Chondrocyte (in vitro differentiated cells): ENCODE measurements at places on chromosomes 13 and 19. TPM values are rescaled to one million over a fixed set of nuclear protein-coding genes. Genes with fewer than 3 reads are reported as not detected.

ZNF773 gene
- 8.7 to 10.1 TPM (median 9.0 TPM) in 3 replicates for total RNA-seq

FXYD7 gene
- total RNA-seq, result not detected in 3 replicates

UNC13A gene
- total RNA-seq, result 2.0 to 3.9 TPM (median 2.1 TPM) in 3 replicates

DNAAF3 gene
- total RNA-seq, result 0.90 to 2.2 TPM (median 1.3 TPM) in 3 replicates

CASP14 gene
- total RNA-seq, result not detected in 3 replicates

FCER2 gene
- not detected in 3 replicates for total RNA-seq

DDX39A gene
- 51.4 to 58.5 TPM (median 51.8 TPM) in 3 replicates for total RNA-seq

PROZ gene
- total RNA-seq, result not detected in 3 replicates

LILRA1 gene
- not detected in 3 replicates for total RNA-seq

ZNF681 gene
- total RNA-seq, result 1.1 to 2.5 TPM (median 1.4 TPM) in 3 replicates

CXCL17 gene
- total RNA-seq, result not detected in 3 replicates

ZNF497 gene
- total RNA-seq, result 0.65 to 0.69 TPM (median 0.68 TPM) in 3 replicates

FXYD1 gene
- 2.9 to 7.8 TPM (median 7.1 TPM) in 3 replicates for total RNA-seq

ZNF571 gene
- 4.9 to 5.7 TPM (median 5.2 TPM) in 3 replicates for total RNA-seq

CLEC4M gene
- not detected in 3 replicates for total RNA-seq

F10 gene
- 1.9 to 2.0 TPM in 2 of 3 replicates, not detected in the other for total RNA-seq
